MG63 (cell line): ENCODE measurements at places on chromosomes 5 and 9.

- DNase-seq, result no peak
Observed at GRCh38 chr9:98099898-98100297, 19.1 kb downstream of the TRIM14 start.

DNA sequence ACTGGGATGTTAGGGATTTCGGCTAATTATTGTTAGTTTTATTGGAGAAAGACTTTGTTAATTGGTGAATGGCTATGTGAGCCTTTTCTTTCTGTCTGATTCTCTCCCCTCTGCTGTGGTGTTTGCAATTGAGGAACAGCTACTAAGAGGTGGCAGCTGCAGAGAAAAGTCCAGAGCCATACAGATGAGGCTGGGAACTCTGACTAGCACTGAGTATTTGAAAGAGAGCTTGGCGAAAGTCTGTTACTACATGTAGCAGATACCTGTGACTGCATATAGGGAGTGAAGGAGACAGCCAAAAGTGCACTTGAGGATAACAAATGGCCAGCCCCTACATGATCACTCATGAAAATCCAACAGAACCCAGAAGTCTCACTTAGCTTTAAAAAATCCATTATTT is 44.3 kb upstream of the HSPB3 start:
- DNase-seq, result no peak

DNA sequence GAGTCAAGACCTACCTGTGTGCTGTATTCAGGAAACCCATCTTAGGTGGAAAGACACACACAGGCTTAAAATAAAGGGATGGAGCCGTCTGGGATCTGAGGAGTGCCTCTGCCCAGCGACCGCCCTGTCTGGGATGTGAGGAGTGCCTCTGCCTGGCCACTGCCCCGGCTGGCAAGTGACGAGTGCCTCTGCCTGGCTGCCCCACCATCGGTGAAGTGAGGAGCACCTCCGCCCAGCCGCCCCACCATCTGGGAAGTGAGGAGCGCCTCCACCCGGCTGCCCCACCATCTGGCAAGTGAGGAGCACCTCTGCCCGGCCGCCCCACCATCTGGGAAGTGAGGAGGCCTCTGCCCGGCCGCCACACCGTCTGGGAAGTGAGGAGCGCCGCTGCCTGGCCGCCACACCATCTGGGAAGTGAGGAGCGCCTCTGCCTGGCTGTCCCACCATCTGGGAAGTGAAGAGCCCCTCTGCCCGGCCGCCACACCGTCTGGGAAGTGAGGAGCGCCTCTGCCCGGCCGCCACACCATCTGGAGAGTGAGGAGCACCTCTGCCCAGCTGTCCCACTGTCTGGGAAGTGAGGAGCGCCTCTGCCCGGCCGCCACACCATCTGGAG is 33.7 kb downstream of the SAXO1 start:
- DNase-seq, result no peak

DNA sequence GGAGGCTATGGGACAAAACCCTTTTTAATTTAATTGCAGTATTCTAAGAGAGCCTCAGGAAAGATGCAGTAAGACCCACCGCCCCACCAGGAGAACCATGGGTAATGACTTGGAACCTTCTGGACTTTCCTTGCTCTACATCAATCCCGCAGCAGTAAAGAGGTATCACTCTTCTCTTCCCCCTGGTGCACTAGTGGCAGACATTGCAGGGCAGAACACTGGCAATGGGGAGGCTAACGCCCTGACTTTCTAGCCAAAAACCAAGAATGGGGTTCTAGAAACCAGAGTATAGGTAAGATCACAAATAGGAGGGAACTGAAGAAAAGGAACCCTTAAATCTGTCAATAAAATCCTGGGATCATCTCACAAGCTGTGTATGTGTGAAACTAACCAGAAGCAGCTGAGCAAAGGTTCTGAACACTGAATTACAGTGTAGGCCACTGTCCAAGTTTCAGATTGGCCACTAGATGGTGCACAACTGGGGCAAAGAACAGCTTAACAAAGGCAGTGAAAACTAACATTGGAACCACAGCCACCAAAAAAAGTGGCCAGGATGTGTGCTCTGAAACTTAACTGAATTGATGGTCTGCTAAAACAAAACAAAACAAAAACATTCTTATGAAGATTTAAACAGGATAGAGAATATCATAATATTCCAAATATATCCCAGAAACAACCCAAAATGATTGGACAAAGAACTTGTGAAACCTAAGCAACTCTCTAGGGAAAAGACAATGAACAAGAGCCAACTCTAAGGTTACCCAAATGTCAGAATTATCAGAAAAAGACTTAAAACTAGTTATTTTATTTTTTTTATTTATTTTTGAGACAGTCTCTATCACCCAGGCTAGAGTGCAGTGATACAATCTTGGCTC is 6.6 kb upstream of the FAM151B start:
- peak; percentile 18 for DNase-seq

- DNase-seq, result no peak
Observed at GRCh38 chr5:95821110-95822021, 1.2 kb downstream of the GLRX start.

DNA sequence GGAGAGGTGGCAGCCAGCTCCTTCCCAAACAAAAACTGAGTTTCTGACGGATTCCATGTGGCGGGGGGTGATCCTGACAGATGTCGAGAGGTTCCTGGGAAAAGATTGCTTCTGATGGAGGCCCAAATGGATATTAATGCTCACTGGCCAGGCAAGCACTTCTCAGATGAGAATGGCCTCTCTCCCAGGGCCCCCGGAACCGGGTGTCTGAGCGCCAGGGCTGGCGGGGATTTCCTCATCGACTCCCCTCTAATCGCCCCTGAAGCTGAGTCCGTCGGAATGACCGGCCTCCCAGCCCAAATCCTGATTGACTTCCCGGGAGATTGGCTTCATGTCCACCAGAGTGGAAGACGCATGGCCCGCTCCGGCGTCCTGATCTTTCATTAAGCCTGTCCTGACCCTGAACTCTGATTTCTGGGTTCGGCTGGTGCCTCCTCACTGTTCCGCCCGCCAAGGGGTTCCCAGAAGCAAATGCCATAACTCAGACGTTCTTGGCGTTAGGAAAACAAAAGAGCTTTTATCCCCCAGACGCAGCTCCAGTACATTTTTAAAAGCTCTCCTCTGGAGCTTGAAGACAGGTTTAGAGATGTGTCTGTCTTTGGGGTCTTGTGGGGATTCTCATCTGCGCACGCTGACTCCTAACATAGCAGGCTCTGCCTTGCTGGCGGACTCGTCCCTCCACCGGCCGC is 17.6 kb downstream of the FIBCD1 start:
- DNase-seq, result no peak
